ENCODE measurements at places on chromosomes 13 and 19. TPM values are rescaled to one million over a fixed set of nuclear protein-coding genes. Genes with fewer than 3 reads are reported as not detected.
A peak's percentile ranks its signal among the peaks of the same experiment; 100 is the strongest.

- H3K4me1 ChIP-seq = no peaks in the 10 kb centered on the region
- no peak overlapping the region for H3K4me3 ChIP-seq
- no peak overlapping the region for H3K27ac ChIP-seq
These were observed 9.5 kb downstream of the STOML3 start for GRCh38 chr13:38981096-38981495.

DNA sequence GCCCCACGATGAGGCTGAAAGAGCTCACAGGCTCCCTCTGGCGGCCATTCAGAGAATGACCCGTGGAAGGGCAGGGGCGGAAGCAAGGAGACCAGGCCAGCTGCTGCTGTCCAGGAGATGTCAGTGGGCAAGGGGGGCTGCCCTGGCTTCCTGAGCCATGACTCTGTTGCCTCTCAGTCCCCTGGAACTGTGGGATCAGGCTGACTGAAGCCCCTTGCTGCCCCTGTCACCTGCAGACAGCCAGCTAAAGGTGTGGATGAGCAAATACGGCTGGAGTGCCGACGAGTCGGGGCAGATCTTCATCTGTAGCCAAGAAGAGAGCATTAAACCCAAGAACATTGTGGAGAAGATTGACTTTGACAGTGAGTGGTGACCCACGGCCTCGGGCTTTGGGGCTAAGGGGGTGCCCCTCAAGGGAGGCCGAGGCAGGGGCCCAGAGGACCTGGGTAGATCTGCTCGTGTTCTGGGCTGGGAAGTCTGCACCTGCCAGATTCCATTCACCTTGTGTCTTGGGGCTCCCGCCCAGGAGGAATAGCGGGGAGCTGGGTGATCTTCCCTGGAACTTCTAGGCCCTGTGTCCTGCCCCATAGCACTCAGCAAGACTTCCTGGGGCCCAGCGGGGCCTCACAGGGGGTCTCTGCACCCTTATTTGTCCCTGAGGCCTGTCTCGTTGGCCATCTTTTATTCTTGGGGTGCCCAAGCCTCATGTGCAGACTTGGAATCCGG, 12.5 kb upstream of the ACTN4 start:
- H3K4me1 ChIP-seq = peaks cover 42% of the 10 kb centered on the region
- no peaks in the 10 kb centered on the region for H3K27me3 ChIP-seq
- H3K27ac ChIP-seq = peak overlapping the region; percentile 80
- H3K36me3 ChIP-seq = peaks cover 29% of the 10 kb centered on the region

GRCh38 chr13:46389457-46390451, 2.7 kb upstream of the RUBCNL start:
- H3K4me3 ChIP-seq = no peak overlapping the region
- DNase-seq = no peak
- no peaks in the 10 kb centered on the region for H3K36me3 ChIP-seq
- peaks cover 41% of the 10 kb centered on the region for H3K27me3 ChIP-seq
- peaks cover 30% of the 10 kb centered on the region for H3K4me1 ChIP-seq

DNA sequence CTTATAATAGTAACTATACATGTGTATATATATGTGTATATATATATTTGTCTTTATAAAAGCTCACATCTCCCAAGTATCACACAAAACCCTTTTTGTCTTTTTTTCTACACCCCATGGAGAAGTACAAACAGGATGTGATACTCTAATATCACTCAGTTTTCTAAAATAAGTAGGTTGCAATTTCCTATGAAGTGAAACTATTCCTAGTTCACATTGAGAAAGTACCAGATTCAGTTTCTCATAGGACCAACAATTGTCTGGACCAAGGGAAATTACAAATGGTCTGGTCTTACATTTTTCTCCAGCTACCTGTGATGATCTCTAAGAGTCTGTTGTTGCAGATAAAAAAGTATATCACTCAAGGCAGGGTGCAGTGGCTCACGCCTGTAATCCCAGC, 17.9 kb upstream of the LILRB1 start:
- no peaks in the 10 kb centered on the region for H3K36me3 ChIP-seq
- peaks cover 10% of the 10 kb centered on the region for H3K4me1 ChIP-seq
- no peak overlapping the region for H3K27ac ChIP-seq
- H3K27me3 ChIP-seq = peaks cover 10% of the 10 kb centered on the region
- no peak for DNase-seq

DNA sequence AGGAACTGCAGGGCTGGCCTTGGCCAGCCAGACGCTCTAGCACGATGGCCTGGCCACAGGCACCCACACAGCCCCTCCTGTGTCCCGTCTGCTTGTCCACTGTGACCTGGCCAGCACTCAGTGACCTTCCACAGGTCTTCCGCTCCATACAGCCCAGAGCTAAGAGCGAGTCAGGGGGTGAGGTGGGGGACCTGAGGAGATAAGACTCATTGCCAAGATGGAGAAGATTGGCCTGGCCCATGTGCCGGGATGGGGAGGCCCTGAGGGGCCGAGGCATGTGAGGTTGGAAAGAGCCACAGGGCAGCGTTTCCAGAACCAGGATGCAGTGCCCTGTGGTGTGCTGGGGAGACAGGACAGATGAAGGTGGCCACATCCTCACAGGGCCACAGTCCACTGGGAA, 10.2 kb upstream of the SLC7A9 start:
- H3K4me3 ChIP-seq = no peak overlapping the region
- no peaks in the 10 kb centered on the region for H3K27me3 ChIP-seq
- H3K27ac ChIP-seq = no peak overlapping the region
- no peak for DNase-seq
- no peaks in the 10 kb centered on the region for H3K36me3 ChIP-seq

Gene ZNF71
- 5.7 TPM for total RNA-seq

Gene PRODH2
- not detected for total RNA-seq

Data from activated CD8-positive, alpha-beta memory T cell treated with anti-CD3 and anti-CD28 coated beads, Interleukin-2, amount 10 ng/mL, durations not matched to agents 7 days and 5 days (primary cell).